Progenitor cell of endocrine pancreas (in vitro differentiated cells): ENCODE measurements at places on chromosomes 2 and 18. TPM values are rescaled to one million over a fixed set of nuclear protein-coding genes. Genes with fewer than 3 reads are reported as not detected.

GRCh38 chr18:9743200-9744016 lies 35.3 kb downstream of the RAB31 start:
- no peak for DNase-seq

DNA sequence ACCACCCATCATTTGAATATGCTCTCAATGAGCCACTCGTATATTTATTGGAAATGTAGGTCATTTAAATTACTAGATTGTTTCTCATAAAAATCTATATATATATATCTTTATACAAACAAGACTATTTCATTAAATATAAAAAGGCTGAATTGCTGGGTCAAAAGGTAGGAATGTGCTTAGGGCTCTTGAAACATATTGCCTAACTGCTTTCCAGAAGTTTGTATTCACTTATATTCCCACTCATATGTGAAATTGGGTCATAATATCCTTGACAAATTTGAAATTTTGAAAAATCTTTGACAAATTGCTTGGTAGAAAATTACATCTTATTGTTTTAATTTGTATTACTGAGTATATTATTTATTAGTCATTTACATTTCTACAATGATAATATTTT lies 999.8 kb upstream of the CDH2 start:
- no peak for DNase-seq

DNA sequence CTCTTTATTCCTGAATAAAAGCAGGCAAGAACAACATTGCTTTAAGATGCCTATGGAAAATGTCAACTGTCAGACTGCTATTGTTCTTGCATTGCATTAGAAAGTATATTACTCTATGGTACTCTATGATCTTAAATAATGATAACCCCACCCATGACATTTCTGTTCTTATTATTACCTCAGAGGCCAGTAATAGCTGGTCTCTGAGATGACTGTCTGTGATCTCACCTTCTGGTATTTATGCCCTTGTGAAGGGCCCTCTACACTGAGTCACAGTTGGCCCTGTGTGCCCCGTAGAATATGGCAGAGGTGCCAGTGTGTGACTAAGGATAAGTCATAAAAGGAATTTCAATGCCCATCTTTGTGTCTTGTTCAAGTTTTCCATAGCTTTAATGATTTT lies 61.0 kb downstream of the SPP2 start:
- no peak for DNase-seq

DNA sequence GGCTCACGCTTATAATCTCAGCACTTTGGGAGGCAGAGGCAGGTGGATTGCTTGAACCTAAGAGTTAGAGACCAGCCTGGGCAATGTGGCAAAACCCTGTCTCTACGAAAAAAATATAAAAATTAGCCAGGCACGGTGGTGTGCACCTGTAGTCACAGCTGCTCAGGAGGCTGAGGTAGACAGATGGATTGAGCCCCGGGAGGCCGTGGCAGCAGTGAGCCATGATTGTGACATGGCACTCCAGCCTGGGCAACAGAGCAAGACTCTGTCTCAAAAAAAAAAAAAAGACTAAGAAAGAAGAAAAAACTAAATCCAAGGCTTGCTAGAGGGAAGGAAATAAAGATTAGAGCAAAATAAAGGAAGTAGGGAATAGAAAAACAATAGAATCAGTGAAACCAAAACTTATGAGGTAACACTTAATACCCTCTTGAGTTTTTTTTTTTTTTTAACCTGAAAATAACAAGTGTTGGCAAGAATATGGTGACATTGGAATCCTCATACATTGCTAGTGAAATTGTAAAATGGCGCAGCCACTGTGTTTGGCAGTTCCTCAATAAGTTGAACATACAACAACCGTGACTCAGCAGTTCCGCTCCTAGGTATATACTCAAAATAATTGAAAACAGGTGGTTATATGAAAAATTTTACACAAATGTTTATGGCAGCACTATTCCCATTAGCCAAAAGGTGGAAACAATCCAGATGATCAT lies 85.2 kb downstream of the EML4 start:
- no peak for DNase-seq

DNA sequence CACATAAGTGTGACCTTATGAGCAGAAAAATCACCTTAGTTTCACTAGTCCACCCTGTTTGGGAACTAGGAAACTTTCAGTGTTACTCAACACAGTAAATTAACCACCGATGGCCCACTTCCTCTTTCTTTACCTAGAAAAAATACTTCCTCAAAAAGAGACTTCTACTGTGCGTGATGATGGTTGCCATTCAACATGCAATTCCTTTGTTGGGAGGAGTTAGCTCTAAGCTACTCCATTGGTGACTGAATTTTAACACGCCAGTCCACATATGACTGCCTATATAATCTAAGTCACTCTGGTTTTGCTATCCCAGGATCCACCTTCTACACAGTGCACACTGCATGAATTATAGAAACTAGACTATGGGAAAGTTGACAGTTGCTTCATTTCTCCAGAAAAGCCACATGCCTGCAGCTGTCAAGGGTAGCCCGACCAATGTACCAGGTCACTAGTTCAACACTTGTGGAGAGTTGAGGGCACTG lies 47.8 kb upstream of the REG3G start:
- no peak for DNase-seq

DNA sequence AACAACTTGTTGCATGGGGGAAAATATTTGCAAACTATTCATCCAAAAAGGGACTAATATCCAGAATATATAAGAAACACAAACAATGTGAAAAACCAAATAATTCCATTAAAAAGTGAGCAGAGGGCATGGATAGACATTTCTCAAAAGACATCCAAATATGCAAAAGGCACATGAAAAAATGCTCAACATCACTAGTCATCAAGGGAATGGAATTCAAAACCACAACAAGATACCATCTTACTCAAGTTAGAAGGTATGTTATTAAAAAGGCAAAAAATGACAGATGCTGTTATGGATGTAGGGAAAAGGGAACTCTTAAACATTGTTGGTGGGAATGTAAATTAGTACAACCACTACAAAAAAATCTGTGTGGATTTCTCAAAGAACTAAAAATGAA lies 396.5 kb downstream of the CCDC85A start:
- no peak for DNase-seq

- no peak for DNase-seq
Observed at GRCh38 chr2:197932374-197932773, 128.0 kb downstream of the PLCL1 start.

DNA sequence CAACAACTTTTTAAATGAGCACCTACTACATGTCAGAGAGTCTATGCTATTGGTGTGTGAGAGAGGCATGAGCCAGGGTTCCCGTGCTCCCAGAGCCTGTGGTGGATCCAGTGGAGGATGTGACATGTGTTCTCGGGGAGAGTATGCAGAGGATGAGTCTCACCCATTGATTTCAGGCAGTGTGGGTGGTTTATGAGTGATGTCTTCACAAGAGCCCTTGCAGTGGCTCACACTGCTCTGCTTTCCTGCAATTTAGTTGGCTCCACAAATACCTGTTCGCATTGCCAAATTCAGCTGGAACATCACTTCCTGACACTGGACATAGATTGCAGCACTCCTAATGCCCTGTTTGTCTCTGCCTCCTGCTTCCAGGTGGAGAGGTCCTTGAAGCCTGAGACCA lies 243.6 kb upstream of the CXCR4 start:
- DNase-seq, result no peak

- DNase-seq, result no peak
Observed at GRCh38 chr2:51231071-51231470, 199.1 kb upstream of the NRXN1 start.

- no peak for DNase-seq
Observed at GRCh38 chr2:205574001-205574400, 108.3 kb upstream of the NRP2 start.

DNA sequence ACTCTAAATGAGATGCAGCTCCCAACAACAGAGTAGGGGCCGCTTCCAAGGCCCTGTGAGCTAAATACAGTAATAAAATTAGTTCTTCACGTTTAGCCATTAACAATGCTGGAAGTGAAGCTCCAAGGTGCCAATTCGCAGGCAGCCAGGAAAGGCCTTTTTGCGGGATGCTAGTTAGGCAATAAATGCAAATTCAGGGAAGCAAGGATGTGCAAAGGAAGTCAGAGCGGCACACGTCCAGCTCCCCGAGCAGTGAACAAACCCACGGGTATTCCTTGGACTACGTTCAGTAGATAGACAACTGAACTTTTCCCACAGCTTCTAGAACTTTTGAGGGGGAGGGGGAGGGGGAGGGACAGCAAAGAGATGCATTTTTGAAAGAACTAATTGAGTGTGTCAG lies 6.9 kb downstream of the ZNF516 start:
- no peak for DNase-seq

DNA sequence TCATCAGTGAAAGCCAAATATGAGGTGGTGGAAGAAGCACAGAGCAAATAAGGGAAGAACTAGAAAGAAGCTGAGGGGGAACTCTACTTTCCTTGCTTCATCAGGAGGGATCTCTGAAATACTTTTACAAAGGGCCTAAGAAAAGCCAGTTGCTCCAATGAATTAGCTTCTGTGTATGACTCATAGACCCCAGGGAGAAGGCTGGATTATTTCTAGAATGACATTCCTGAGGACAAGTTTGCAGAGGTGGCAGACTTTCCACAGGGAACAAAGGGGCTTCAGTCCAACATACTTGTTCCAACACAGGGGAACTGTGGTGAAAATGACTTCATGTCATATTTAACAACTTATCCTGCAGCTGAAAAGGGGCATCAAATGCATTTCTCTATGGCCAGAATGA lies 29.0 kb downstream of the DOK1 start:
- DNase-seq, result no peak

GRCh38 chr18:8448130-8448529 lies 161.1 kb upstream of the RAB12 start:
- no peak for DNase-seq

TBR1 gene
- total RNA-seq, result not detected in 2 replicates

TMEM37 gene
- 17.4 and 18.9 TPM in 2 replicates for total RNA-seq

TUBB8B gene
- total RNA-seq, result 0.64 and 0.93 TPM in 2 replicates

CROCC2 gene
- 0.36 and 0.40 TPM in 2 replicates for total RNA-seq
